ENCODE measurements at places on chromosomes 3 and 15.
A peak's percentile ranks its signal among the peaks of the same experiment; 100 is the strongest.

- peak; percentile 47 for DNase-seq
Measured at GRCh38 chr15:79680720-79681119, 216.1 kb downstream of the MTHFS start.

- no peak for DNase-seq
Measured at GRCh38 chr3:166962911-166963310, 417.2 kb downstream of the ZBBX start.

- peak; percentile 89 for DNase-seq
Measured at GRCh38 chr15:69410248-69410874, 3.8 kb upstream of the KIF23 start.

DNA sequence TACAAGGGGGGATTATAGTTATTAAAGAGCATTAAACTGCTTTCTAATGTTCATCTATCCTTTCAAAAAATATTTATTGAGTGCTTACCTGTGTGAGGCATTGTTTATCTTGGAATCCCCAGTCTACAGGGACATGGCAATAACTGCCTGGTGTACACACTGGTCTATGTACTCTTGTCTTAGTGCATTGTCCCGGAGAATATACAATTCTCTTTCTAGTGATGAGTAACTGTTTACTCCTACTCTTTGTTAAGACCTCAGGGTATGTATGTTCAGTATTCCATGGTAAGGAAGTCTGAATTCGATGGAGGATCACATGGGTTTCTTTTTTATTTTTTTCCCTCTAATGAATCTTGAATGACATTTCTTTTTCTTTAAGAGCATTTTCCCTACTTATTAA, 772.4 kb upstream of the NR2F2 start:
- DNase-seq = no peak

DNA sequence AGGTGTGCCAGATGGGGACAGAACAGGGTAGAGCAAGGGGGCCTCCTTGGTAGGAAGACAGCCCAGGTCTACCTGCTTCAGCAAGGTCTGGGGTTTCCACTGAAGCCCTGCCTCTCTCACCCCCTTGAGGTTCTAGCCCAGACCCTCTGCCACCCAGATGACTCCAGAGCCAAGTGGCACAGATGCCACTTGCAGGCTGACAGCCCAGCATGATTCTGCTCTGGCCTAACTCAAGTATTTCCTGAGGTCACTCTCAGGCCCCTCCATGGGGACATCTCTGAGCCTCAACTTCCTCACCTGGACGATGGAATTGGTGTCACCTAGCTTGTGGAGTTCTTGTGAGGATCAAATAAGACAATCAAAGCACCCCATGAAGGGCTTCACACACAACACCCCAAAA, 23.9 kb downstream of the PLXNB1 start:
- DNase-seq = no peak

DNA sequence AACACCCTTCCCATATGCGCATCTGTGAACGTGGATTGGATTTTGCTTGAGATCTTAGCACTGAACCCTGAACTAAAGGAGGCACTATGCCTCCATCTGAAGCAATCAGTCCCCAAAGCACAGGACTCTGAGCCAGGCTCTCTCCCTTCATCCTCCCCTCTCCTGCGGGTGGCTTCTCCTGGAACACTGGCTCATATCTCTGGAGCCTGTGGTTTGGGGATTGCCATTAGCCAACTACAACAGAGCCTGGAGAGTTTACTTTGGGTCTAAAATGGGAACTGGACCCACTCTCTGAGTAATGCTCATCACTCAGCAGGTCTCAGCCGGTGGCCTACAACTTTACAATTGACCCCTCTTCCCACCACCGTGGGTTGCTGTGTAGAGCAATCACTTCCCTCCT, 190.8 kb upstream of the HES1 start:
- DNase-seq = no peak

DNA sequence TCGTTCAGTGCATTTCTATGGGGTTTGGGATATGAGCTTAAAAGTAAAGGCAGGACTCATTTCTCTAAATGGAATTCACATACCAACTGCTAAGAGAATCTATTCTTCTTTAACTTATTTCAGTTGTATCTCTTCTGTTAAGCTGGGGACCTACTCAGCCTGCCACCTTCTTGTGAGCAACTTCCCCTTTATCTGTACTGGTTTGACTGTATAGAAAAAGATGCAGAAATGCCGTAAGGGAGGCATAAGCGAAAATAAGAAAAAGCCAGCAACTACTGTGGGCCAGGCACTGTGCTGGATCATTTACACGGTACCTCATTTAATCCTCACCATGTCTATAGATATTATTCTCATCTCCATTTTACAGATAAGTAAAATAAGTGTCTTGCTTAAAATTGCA, 38.4 kb downstream of the RBMS3 start:
- DNase-seq = no peak

DNA sequence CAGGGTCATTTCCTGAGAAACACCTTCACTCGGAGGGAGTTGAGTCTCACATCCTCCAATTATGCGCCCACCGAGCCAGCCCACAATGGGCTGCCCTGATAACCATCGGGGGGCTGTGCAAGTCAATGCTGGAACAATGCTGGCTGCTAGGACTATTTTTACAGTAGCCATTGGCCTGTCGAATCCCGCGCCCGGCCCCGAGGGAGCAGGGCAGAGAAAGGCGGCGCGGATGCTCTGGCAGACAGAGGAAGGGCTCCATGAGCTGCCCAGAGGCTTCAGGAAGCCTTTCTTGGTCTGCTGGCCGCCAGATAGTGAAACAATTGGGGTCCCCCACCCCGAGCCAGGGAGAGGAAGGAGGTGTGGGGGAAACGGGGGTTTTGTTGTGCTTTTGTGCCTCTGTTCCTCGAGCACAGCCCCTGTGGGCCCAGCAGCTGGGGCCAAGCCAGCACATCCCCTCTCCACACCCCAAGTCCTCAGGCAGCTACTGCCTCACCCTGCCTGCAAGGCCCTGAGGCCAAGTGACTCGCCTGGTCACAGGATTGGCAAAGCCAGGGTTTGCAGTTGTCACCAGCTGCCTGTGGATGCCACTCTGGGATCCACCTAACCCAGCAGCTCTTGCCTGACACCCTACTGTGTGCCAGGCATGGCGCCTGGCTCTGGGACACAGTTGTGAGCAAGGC, 39.0 kb downstream of the SLC6A6 start:
- peak; percentile 71 for DNase-seq

DNA sequence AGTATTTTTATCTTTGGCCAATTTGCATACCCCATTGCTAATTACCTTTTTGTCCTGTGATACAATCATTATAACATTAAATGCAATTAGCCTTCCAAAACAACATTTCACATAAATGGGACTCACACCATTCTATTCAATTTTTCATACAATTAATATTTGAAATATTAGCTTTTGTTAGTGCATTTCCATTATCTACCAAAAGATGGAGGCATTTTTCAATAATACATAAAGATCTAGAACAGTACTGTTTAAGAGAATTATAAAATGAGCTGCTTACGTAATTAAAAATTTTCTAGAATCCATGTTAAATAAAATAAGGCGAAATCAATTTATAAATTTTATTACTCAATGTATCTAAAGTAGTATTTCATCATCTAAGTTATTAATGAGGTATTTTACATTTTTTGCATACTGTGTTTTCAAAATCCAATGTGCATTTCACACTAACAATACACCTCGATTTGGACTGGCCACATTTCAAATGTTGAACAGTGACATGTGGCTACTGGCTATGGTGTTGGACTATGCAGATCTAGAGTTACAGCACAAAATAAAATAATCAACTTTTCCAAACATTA, 74.3 kb downstream of the TJP1 start:
- DNase-seq = peak; percentile 43

DNA sequence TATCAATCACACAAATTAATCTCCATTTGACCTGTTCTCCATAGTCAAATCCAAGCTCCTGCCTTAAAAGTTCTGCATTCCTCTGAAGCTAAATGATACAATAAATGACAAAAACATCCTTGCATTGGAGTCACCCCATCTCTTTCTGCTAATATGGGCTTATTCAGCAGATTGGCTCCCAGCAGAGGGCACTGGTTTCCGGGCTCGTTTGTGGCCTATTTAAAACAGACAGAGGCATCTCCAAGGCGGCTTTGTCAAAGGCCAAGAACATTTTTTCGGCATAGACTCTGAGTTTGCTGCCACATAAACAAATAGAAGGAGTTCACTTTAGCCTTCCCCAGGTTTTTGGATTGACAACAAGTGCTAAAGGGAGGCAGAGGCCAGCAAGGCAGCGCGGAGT, 204.4 kb upstream of the RASGRP1 start:
- DNase-seq = peak; percentile 56

DNA sequence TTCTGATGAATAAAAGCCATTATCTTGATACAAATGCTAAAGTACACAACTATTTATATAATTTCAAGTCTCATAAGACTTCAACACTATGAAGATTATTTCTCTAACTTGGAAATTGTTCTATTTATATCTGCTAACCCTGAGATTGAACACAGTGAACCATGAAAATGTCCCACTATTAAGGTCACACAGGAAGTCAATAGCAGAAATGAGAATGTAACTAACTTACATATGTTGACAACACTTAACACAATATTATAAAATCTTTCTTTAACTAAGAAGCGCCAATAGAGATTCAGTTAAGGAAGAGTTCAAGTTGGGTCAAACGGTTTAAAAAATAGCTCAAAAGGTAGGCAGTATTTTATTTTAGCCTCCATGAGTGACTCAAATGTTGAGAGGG, 551.8 kb upstream of the CBLB start:
- DNase-seq = no peak

DNA sequence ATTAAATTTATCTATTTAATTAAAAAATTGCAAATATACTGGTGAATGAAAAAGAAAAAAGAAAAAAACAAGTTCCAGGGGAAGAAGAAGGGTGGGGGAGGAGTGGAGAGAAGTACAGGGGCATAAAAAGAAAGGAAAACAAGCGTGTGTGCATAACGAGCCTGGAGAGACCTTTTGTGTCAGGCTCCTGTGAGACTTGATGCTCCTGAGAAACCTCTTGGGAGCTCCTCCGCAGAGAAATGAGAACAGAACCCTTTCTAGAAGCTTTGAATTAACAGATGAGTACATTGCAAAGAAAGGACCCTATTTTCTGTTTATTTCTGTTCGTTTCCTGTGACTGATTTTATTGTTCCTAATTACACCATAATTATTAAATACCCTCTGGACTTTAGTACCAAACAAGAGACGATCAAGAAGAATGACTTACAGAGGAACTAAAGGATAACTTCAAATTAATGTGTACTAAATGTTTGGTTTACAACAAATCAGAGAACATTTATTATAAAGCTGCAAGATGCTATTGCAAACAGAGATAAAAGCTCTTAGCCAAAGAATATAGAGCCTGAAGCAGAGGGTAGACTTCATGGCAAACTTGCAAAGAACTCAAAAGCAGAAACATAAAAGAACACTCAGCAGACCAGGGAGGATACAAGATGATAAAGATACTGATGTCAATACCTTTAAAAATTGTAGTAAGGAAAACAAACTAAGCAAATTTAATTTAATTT, 74.7 kb downstream of the DPPA2 start:
- DNase-seq = no peak

GRCh38 chr3:31240466-31240865, 292.3 kb upstream of the STT3B start:
- DNase-seq = no peak

DNA sequence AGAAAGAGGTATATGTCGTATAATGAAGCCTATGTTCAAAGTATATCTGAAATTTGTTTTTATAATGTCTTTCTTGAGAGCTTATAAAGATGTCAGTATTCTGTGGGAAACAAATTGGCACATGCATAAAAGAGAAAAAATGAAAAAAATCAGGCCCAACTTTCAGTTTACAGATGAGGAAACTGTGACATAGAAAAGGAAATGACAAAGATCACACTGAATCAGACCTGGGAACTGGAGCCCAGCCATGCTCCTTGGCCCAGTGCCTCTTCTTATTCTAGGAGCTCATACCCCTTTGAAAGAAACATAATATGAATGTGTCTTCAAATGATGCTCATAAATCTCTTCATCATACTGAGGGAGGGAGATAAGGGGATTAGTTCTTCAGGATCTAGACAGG, 48.4 kb downstream of the TMEM44 start:
- no peak for DNase-seq

GRCh38 chr3:73433079-73433478, 191.7 kb downstream of the PDZRN3 start:
- DNase-seq = no peak

DNA sequence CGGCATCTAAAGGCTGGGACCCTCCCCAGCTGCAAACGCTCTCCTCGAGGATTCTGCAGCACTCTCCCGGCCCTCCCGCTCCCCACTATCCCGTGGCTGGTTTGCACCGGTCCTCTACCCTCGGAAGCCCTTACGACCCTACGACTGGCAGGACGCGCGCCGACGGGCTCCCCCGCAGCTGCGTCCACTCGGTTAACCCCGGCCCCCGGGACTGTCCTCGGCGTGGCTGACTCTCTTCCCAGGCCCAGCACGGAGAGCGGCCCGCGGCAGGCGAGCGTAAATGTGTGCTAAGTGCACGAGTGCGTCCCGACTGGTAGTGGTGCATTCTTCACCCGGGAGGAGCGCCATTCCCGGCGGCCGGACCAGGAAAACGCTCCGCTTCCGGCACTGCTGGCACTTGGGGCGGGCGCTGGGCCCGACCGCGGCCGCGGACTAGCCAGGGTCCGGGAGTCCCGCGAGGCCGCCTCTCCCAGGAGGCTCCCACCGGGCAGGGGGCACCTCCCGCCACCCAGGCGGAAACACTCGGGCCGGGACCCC, 508 bp downstream of the GORASP1 start:
- DNase-seq = peak; percentile 62

DNA sequence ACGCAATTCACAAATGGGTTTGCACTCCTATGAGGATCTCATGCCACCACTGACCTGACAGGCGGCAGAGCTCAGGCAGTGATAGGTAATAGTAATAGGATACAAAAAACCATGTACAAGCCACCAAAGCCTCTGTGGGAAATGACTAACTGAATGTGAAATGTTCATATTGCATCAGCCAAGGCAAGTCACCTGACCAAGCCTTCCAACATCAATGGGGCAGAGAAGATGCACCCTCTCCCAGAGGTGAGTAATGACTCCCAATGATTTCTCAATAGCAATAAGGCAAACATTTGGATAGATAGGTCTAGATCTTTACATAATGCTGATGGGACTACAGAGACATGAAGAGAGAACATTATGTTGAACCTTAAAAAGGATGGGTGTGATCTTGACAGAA, 14.9 kb downstream of the CNTN3 start:
- DNase-seq = no peak

- no peak for DNase-seq
Measured at GRCh38 chr3:175233957-175234940, 375.1 kb downstream of the NAALADL2 start.

- no peak for DNase-seq
Measured at GRCh38 chr3:27392950-27393679, 23.9 kb upstream of the NEK10 start.

- peak; percentile 18 for DNase-seq
Measured at GRCh38 chr15:52246686-52247431, 48.7 kb downstream of the MYO5C start.

GRCh38 chr15:39888243-39888642, 31.8 kb downstream of the GPR176 start:
- DNase-seq = no peak

GRCh38 chr3:15476378-15476777, 45.1 kb downstream of the COLQ start:
- peak; percentile 90 for DNase-seq

DNA sequence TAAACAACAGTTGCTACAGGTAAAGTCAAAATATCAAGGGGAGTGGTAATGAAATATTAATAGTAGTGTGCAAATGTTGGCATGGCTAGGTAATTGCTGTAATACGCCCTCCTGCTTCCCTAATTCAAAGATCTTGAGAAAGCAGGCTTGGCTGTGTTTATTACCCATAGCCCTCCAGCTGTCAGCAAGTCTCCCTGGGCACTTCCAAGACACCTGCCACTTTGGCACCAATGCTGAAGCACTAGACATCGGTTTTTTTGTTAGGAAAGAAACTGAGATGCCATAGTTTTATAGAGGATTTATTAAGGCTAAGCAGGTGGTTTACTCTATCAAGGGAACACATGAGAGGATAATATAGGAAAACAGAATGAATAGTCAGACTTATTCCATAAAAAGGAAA, 64.4 kb downstream of the P2RY1 start:
- DNase-seq = peak; percentile 56

Measured in myocyte (in vitro differentiated cells).